ENCODE measurements at places on chromosomes 2 and 18. TPM values are rescaled to one million over a fixed set of nuclear protein-coding genes. Genes with fewer than 3 reads are reported as not detected.

SH2D6 gene
- 2.6 TPM for total RNA-seq

ACTR2 gene
- total RNA-seq, result 219 TPM

UXS1 gene
- 67.3 TPM for total RNA-seq

RAX gene
- 0.32 TPM for total RNA-seq

KYNU gene
- 1.1 TPM for total RNA-seq

UGT1A4 gene
- not detected for total RNA-seq

IL36RN gene
- not detected for total RNA-seq

FAM110C gene
- total RNA-seq, result 3.5 TPM

NMS gene
- total RNA-seq, result not detected

SYT4 gene
- 118 TPM for total RNA-seq

SNTG2 gene
- total RNA-seq, result 2.4 TPM

ATIC gene
- 60.1 TPM for total RNA-seq

GAD1 gene
- total RNA-seq, result 68.0 TPM
